PC-9 (cell line): ENCODE measurements at places on chromosomes 13 and 19.

GRCh38 chr19:4795400-4795799 lies 3.9 kb downstream of the FEM1A start:
- no peak for DNase-seq

DNA sequence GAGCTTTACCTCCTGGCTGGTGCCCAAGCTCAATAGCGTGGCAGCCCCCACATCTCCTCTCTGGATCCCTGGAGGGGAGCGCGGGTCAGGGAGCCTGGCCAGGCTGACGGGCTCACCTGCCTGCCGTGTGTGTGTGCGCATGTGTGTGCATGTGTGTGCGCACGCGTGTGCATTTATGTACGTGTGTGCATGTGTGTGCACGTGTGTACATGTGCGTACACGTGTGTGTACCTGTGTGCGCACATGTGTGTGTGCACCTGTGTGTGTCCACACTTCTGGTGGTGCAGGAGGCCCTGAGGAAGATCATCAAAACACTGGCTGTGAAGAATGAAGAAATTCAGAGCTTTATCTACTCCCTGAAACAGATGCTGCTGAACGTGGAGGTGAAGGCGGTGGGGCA lies 1.3 kb downstream of the FSD1 start:
- no peak for DNase-seq

- DNase-seq = no peak
These were observed 73.2 kb upstream of the IPO5 start for GRCh38 chr13:97880311-97880675.

GRCh38 chr19:13190781-13191540 lies 40.8 kb downstream of the IER2 start:
- no peak for DNase-seq

- no peak for DNase-seq
These were observed 135.4 kb upstream of the WASF3 start for GRCh38 chr13:26422036-26422435.

DNA sequence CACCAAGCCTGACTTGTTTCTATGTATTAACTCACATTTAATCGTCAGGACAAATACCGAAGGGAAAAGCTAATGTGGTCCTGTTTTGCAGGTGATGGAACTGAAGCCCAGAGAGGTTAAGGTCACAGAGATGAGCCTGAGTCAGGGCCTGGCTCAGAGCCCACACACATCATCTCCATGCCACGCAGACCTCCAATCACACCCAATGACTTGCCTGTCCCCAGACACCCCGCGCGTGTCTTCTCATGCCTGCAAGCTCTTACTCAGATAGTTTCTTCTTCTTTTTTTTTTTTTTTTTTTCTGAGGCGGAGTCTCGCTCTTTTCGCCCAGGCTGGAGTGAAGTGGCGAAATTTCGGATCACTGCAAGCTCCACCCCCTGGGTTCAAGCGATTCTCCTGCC lies 16.4 kb downstream of the SIX5 start:
- DNase-seq = no peak

- DNase-seq = no peak
These were observed 1.2 kb downstream of the MEDAG start for GRCh38 chr13:30907121-30907861.

DNA sequence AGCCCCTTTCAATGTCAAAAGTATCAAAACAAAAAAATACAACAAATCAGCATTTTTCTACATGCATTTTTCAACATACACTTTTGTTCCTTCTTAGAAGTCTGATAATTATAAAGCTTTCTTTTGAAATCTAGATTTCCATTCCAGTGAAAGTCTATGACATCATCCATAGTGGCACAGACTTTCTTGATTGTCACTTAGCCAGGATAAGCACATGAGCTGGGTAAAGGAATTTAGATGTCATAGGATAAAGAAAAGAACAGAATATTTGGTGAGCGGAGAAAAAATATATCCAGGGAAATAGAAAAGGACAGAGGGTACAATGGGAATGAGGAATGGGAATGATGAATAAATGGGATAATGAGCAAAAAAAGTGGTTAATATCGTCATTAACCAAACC lies 15.1 kb upstream of the TRPC4 start:
- no peak for DNase-seq

DNA sequence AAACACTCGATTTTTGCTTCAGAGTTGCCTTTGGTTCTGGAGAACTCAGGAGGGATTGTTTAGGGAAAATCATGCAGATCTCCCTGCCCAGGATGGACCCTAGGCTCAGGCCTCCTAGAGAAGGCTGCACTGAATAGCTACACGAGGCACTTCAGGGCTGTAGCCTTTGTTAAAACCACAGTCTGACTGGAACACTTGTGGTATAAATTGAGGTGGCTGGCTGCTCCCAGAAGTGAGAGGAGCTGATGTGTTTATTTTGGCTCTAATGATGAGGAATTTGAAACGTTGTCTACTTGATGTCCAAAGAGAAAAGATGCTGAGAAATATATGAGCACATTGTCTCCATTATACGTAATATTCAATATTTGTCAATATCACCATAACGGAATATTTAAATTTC lies 762.1 kb upstream of the ARGLU1 start:
- no peak for DNase-seq

GRCh38 chr13:39825886-39826285 lies 170.4 kb downstream of the COG6 start:
- DNase-seq = no peak

- DNase-seq = no peak
These were observed 16.9 kb downstream of the CEBPA start for GRCh38 chr19:33285441-33285927.

DNA sequence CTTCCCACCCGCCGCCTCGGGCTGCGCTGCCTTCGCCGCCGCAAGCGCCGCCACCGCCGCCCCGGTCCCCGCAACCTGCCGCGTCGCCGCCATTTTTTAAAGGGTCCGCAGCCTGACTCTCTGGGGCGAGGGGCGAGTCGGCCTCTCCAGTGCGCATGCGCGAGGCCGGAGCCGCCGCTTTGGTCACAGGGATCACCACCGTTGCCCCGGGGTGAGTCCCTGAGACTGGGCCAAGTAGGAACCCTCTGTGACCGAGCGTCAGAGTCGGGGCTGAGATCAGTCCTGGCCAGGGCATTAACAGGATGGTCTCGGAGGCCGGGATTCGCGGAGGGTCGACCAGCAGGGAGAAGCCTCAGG lies 42.6 kb downstream of the ZNF146 start:
- DNase-seq = no peak

GRCh38 chr13:113577881-113578435 lies 6.6 kb upstream of the TFDP1 start:
- no peak for DNase-seq

GRCh38 chr19:8476524-8476923 lies 25.9 kb downstream of the PRAM1 start:
- no peak for DNase-seq

DNA sequence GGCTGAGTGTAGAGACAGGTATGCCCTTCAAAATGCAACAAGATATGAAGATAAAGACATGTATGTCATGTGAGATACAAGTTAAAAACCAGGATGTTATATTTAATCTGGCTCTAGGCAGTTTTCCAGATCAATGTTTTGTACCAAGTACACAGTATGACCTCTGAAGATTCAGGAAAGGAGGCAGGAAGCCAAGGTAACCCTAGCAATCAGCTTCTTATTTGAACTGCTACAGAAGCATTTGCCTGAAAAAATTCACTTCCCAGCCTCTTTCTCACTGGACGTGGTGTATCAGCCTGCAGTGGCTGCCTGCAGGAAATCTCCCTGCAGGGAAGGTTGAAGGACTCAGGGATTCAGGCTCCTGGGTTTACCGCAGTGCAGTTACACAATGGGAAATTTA lies 24.1 kb downstream of the OLFM4 start:
- no peak for DNase-seq

DNA sequence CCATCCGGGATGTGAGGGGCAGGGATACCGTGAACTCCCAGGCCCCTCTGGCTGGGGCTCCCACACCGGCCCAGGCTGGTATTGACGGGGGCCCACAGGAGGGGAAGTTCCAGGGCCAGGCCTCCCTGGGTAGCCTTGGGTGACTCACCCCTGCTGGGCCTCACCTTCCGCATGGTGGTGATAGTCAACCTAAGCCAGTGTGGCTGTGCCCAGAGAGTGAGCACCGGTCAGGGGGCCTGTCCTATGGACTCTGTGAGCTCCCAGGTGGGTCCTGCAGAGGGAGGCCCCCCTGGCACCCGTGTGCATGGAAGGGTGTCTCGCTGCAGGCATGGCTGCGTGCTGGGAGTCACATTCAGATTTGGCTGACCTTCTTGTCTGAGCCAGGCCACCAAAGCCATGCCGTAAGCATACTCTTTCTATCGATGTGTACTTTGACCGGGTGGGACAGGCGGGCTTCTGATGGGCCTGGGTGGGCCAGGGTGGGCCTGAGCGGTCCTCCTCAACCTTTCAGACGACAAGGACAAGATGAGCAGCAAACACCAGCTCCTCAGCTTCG lies 27.6 kb downstream of the DHX34 start:
- DNase-seq = no peak

DNA sequence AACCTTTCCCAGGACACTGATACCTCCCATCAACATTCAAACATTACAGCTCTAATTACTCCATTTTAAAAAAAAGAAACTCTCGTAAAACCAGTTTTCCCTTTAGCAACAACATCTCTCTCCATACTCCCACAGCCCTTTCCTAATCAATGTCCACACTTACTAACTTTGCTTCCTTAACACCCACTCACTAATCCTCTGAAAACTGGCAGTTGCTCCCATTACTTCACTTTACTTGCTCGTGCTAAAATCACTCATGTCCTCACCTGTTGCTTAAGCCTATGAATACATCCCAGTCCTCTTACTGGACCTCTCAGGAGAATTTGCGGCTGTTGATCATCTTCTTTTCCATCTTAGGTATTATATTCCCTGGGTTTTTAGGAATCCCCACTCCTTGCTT lies 44.8 kb downstream of the RBM26 start:
- no peak for DNase-seq

- DNase-seq = no peak
These were observed 13.5 kb downstream of the TUBGCP3 start for GRCh38 chr13:112574416-112574815.

DNA sequence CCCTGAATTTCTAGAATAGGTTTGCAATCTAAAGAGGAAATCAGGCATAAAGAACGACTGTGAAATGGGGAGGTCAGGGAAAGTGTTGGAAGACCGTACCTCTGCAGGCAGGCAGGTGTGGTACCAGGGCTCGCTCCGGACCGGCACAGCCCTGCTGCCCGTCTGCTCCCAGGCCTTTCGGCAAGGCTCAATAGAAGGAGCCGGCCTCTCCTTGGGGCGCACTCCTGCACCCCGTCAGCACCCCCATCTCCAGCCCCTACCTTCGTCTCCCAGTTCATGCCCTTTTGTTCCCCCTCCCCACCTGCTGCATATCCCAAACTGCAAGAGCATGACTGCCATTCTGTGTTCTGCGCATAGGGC lies 139.8 kb upstream of the SOX1 start:
- no peak for DNase-seq

DNA sequence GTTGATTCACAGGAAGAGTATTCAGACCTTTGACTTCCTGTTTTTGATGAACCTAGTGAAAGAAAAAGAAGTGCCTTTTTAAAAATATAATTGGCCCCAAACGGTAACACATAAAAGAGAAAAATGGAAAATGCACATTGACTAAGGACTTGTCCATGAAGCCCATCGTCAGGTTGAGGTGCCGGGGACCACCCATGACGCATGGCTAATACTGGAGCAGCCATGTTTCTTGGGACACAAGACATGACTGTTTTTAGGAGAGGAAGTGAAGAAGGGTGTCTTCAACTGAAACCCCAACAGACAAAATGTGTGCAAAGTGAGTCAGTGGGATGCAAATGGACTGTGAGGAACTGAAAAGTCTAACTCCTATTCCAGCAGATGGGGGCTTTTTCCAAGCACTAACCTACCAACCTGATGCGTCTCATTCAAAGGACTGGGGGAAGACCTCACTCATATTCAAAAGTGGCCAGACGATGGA lies 459.4 kb downstream of the FOXO1 start:
- DNase-seq = no peak

- DNase-seq = no peak
These were observed 4.2 kb upstream of the SPC24 start for GRCh38 chr19:11159598-11160439.

DNA sequence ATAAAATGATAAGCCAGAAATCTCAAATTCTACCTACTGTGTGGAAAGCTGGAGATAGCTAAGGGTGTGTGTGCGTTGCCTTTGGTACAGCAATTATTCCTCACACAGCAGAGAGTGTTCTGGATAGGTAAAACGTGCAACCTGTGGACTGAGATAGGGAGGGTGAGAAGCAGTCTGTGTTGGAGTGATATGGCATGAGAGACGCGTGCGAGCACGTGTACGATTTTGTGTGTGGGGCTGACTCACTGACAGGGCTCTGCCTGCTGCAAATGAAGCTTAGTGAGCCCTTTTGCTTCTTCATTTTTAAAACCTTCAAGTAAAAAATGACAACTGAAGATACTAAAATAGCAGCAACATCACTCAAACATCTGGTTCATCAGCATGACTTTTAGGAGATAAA lies 35.7 kb upstream of the SLC10A2 start:
- no peak for DNase-seq

- DNase-seq = no peak
These were observed 3.8 kb upstream of the RPL36 start for GRCh38 chr19:5686326-5686646.

GRCh38 chr13:64066711-64067110 lies 2651.1 kb upstream of the PCDH20 start:
- DNase-seq = no peak

GRCh38 chr13:65499256-65499655 lies 1730.9 kb downstream of the PCDH9 start:
- DNase-seq = no peak

DNA sequence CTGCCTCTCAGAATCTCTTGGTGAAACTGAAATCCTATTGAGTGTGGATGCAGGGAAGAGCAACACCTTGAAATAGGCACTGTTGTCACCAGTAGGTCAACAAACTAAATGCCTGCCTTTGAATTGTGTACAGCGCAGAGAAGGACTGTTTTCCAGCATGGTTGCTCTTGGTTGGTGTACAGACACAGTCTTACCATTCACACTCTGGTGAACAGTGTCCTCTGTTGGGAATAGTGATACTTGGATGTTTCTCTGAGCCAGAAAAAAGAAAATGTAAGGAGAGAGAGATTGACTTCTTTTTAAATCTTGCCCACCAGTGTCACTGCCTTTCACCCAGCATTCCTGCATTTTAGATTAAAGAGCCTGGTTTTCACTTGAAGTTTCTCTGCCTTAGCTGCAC lies 179.7 kb downstream of the STK24 start:
- no peak for DNase-seq

GRCh38 chr13:78045916-78046315 lies 127.3 kb upstream of the EDNRB start:
- no peak for DNase-seq

DNA sequence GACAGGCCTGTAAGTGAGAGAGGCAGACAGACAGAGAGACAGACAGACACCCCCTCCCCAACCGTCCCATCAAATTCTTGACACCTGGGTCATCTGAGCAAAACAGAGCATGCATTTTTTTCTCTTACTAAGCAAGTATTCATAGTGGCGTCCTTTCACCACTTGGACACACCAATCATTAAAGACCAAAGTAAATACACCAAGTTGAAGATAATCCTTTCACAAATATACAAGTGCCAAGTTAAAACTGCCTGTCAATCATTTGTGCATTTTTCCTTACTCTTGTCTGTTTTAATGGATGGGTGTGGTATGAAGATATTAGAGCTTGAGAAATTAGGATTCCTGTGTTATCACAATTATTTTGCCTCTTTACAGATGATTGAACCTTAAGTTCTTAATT lies 337.3 kb downstream of the ATP8A2 start:
- no peak for DNase-seq

- DNase-seq = no peak
These were observed 18.6 kb downstream of the BRD4 start for GRCh38 chr19:15313649-15314279.

- no peak for DNase-seq
These were observed 11.9 kb upstream of the APOC4 start for GRCh38 chr19:44930088-44930487.
